ENCODE measurements at places on chromosomes 1 and 21.

DNA sequence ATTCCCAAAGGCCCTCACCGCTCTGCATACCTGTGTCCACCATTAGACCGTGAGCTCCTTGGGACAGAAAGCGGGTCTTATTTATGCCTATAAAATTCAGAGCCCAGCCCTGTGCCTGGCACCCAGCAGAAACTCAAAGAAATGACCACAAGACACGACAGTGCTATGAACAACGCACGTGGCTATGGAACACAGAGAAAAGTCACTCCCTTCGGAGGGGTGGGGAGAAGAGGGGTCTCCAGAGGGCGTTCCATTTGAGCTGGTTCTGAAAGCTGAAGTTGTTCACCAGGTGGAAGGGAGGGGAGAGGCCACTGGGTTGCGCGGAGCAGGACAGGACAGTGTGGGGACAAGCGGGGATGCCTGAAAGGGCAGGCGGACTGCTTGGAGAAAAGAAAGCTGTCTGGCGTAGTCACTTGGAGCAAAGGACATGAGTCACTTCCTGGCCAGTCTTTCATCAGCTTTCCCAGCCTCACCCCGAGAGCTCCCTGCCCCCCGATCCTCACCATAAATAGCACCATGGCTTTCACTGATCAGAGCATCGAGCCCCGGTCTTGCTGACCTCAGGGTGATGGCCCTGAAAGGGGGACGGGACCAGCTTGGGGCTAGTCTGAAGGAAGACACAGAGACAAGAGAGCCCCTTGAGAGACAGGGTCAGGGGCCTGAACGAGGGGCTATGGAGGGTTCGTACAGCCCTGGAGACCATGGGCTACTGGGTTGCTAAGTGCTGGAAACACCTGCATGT, 28.5 kb downstream of the ECE1 start:
- peak; percentile 77 for DNase-seq

DNA sequence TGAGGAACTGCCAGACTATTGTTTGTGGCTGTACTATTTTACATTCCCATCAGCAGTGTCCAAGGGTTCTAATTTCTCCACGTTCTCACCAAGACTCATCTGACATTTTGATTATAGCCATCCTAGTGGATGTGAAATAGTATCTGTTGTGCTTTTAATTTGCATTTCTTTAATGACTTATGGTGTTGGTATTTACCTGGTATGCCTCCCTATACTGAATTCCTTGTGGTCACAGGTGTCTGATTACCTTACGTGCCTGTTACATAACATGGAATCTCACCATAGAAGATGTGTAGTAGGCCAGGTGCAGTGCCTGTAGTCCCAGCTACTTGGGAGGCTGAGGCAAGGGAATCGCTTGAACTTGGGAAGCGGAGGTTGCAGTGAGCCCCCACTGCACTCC, 13.5 kb downstream of the ZYG11A start:
- DNase-seq, result no peak

DNA sequence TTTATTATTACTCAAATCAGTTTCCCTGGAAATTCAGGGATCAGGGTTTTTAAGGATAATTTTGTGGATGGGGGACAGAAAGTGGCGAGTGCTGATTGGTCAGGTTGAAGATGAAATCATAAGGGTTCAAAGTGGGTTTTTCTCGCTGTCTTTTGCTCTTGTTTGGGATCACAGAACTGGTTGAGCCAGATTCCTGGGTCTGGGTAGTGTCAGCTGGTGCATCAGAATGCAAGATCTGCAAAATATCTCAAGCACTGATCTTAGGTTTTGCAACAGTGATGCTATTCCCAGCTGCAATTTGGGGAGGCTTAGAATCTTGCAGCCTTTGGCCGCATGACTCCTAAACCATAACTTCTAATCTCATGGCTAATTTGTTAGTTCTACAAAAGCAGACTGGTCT, 9.3 kb downstream of the CHI3L2 start:
- DNase-seq, result no peak

GRCh38 chr1:20723159-20723536, 5.3 kb upstream of the KIF17 start:
- DNase-seq, result no peak

DNA sequence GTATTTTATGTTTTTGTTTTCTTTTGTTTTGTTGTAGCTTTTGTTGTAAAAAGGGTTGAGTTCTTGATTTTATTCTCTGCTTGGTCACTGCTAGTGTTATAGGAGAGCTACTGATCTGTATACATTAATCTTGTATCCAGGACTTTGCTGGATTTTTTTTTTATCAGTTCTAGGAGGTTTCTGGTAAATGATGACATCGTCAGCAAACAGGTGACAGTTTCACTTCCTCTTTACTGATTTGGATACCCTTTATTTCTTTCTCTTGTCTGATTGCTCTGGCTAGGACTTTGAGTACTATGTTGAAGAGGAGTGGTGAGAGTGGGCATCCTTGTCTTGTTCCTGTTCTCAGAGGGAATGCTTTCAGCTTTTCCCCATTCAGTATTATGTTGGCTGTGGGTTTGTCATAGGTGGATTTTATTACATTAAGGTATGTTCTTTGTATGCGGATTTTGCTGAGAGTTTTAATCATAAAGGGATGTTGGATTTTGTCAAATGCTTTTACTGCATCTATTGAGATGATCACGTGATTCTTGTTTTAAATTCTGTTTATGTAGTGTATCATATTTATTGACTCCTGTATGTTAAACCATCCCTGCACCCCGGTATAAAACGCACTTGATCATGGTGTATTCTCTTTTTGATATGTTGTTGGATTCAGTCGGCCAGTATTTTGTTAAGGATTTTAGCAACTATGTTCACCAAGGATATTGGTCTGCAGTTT, 905.7 kb downstream of the LTN1 start:
- DNase-seq, result no peak

All from AG04450 (cell line).